Activated CD4-positive, alpha-beta memory T cell treated with anti-CD3 and anti-CD28 coated beads, Interleukin-2, amount 10 ng/mL, durations not matched to agents 7 days and 5 days (primary cell): ENCODE measurements at places on chromosomes 2 and 18. TPM values are rescaled to one million over a fixed set of nuclear protein-coding genes. Genes with fewer than 3 reads are reported as not detected.

GRCh38 chr2:98839292-98839691 is 96.7 kb downstream of the CRACDL start:
- H3K27ac ChIP-seq, result no peak overlapping the region
- no peak overlapping the region for H3K4me3 ChIP-seq

GRCh38 chr2:238308177-238308576 is 12.1 kb upstream of the TRAF3IP1 start:
- no peaks in the 10 kb centered on the region for H3K4me1 ChIP-seq
- DNase-seq, result no peak
- H3K36me3 ChIP-seq, result no peaks in the 10 kb centered on the region
- H3K27me3 ChIP-seq, result peaks cover 9% of the 10 kb centered on the region

DNA sequence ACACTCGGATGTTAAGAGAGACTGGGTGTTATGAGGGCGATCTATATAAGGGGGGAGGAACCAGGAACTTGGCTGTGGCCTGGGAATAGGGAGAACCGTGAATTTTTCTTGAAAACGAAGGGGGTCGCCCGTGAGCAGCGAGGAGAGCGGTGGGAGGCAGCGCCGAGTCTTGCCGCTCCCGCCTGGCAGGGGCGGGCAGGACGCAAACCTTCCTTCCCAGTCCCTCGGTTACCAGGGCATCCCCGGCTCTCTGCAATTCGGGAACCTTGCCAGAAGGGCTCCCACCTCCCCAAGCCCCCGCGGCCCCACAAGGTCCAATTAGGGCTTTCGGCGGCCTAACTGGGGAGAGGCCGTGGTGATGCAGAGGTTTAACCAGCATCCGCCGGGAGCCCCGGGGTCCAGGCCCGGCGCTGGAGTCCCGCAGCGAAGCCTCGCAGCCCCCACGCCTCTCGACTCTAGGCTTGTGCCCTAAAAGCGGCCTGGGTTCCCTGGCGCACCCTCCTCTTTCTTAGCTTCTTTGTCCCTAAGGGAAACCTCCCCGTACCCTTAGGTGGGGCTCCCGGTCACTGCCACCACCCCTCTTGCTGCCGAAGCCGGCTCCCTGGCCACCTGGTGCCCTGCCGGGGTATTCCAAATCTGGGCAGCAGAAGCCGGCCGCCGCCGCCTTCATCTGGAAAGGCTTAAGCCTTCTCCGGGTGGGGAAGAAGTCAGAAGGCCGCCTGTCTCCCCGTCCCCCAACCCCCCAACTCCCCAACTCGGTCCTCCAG is 680 bp upstream of the FHOD3 start:
- DNase-seq, result no peak
- H3K27ac ChIP-seq, result no peak overlapping the region
- no peaks in the 10 kb centered on the region for H3K4me1 ChIP-seq

MOCOS gene
- total RNA-seq, result 0.25 TPM

DNA sequence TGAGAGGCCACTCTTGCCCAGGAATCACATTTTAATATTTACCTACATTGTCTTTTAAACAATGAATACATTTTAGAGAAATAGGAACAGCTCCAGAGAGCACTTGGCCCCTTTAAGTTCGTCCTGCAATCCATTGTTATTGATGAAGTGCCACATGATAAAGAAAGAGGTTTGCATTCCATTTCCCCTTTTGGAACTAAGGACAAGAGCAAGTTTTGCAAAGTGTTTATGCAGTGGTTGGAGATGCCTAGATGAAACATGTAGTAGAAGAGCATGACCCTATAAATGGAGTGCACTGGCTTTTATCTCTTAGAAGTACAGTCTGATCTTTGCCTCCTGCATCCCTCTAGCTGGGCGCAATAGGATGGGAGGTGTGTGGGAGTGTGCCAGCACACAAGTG is 118.7 kb upstream of the CNTNAP5 start:
- no peaks in the 10 kb centered on the region for H3K36me3 ChIP-seq
- H3K4me3 ChIP-seq, result no peak overlapping the region
- H3K27me3 ChIP-seq, result no peaks in the 10 kb centered on the region
- H3K27ac ChIP-seq, result no peak overlapping the region

DNA sequence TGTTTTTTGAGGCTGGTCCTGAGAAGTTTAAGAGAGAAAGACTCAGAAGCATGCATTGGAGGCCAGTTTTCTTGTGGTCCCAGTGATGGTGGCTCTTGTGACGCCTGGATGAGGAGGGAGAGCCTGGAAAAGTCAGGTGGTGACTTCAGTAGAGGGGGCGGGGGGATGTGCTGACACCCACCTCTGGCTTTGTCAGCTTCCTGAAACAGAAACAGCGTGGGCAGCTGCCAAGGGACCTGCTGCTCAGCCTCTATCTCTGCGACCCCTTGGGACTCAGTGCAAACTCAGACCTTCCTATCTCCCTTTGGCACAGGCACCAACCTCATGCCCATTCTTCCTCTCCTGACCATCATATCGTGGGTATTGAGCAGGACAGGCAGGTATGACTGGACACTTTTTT is 6.4 kb downstream of the TGFBRAP1 start:
- H3K36me3 ChIP-seq, result peaks cover 11% of the 10 kb centered on the region
- H3K4me3 ChIP-seq, result no peak overlapping the region
- no peak overlapping the region for H3K27ac ChIP-seq

GRCh38 chr2:84924173-84925106 is 19.0 kb downstream of the TMSB10 start:
- H3K27ac ChIP-seq, result peak overlapping the region; percentile 78
- H3K27me3 ChIP-seq, result no peaks in the 10 kb centered on the region
- peak; percentile 85 for DNase-seq
- H3K36me3 ChIP-seq, result peaks cover 6% of the 10 kb centered on the region
- peaks cover 47% of the 10 kb centered on the region for H3K4me1 ChIP-seq

- H3K27me3 ChIP-seq, result peaks cover 17% of the 10 kb centered on the region
- no peak for DNase-seq
- peaks cover 3% of the 10 kb centered on the region for H3K4me1 ChIP-seq
- H3K27ac ChIP-seq, result no peak overlapping the region
Measured at GRCh38 chr2:242065426-242065825, 195.9 kb downstream of the RTP5 start.

ADGRF3 gene
- 2.5 TPM for total RNA-seq

- DNase-seq, result no peak
- no peak overlapping the region for H3K4me3 ChIP-seq
- peaks cover 36% of the 10 kb centered on the region for H3K27me3 ChIP-seq
- no peaks in the 10 kb centered on the region for H3K36me3 ChIP-seq
- peaks cover 9% of the 10 kb centered on the region for H3K4me1 ChIP-seq
- no peak overlapping the region for H3K27ac ChIP-seq
Measured at GRCh38 chr2:240455647-240456446, 20.4 kb downstream of the GPC1 start.

DNA sequence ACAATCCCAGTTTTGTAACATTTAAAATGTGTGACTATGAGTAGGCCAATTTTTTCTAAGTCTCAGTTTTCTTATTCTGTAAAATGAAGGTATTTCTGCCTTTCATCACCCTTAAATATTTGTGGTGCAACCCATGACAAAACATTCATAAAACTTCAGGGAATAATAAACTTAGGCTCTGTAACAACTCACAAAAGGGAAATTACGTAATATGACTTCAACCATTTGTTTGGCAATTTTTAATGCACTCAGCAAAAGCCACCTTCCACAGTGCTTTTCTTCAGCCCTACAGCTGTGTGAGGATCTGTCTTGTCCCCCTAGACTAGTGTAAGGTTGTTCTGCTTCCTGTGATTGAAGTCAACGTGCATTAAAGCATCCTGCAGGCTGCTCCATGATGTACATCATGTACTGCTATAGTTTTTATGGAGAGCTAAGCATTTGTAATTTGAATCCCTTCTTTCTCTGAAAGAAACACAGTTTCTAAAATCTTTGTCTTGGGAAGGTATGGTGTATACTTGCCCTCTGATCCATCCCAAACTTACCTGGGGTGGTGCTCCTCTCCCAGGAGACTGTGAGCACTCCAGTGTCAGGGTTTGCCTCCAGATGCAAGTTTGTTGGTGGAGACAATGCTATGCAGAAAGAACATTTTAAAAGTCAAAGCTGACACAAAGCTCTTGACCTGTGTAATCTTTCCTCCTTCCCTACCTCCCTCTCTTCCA is 39.1 kb downstream of the FN1 start:
- peaks cover 4% of the 10 kb centered on the region for H3K27me3 ChIP-seq
- no peak for DNase-seq
- no peaks in the 10 kb centered on the region for H3K4me1 ChIP-seq
- H3K27ac ChIP-seq, result no peak overlapping the region
- no peaks in the 10 kb centered on the region for H3K36me3 ChIP-seq
- H3K4me3 ChIP-seq, result no peak overlapping the region

- DNase-seq, result no peak
- no peak overlapping the region for H3K27ac ChIP-seq
- no peaks in the 10 kb centered on the region for H3K27me3 ChIP-seq
- H3K36me3 ChIP-seq, result no peaks in the 10 kb centered on the region
- H3K4me3 ChIP-seq, result no peak overlapping the region
Measured at GRCh38 chr2:166285215-166285614, 90.5 kb downstream of the SCN9A start.
